ENCODE measurements at places on chromosomes 3 and 15.

- no peak for DNase-seq
Observed at GRCh38 chr3:46695177-46695961, 1.9 kb upstream of the ALS2CL start.

GRCh38 chr15:27817258-27817657 is 281.9 kb downstream of the OCA2 start:
- no peak for DNase-seq

DNA sequence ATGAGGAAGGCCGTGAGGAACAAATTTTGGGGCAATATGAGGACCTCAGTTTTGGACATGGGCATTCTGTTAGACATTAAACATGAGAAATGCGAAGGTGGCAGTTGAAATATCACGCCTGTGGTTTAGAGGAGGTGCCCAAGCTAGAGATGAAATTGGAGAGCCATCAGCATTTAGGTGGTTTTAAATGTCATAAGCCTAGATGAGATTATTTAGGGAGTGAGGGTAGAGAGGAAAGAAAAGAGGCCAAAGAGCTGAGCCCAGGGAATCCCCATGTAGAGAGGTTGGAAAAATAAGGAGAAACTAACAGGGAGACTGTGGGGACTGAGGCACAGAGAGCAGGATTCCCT is 14.9 kb downstream of the RTP1 start:
- DNase-seq, result no peak

DNA sequence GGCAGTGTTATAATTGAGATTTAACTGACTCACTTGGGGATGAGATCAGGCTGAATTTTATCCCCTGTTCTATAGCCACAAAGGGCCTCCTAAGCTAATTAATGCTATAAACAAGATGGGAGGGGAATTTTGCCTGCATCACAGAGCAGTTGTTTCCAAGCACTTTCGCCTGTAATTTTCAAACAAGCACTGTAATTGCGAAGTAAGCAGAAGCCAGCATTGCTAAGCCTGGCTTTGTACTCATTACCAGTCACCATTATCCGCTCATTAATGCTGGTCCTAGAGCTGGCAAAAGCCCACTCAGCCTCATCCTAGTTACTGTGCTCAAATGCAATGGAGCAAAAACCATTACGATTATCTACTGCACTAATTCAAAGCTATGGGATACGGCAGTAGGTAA is 356.6 kb upstream of the UBE2E2 start:
- DNase-seq, result no peak

GRCh38 chr15:36278219-36278618 is 301.2 kb upstream of the CDIN1 start:
- no peak for DNase-seq

GRCh38 chr3:10697918-10698317 is 118.1 kb upstream of the SLC6A11 start:
- no peak for DNase-seq

- peak; percentile 75 for DNase-seq
Observed at GRCh38 chr3:32780735-32781210, 37.0 kb upstream of the TRIM71 start.

- DNase-seq, result no peak
Observed at GRCh38 chr15:52100807-52101442, 11.7 kb downstream of the BCL2L10 start.

DNA sequence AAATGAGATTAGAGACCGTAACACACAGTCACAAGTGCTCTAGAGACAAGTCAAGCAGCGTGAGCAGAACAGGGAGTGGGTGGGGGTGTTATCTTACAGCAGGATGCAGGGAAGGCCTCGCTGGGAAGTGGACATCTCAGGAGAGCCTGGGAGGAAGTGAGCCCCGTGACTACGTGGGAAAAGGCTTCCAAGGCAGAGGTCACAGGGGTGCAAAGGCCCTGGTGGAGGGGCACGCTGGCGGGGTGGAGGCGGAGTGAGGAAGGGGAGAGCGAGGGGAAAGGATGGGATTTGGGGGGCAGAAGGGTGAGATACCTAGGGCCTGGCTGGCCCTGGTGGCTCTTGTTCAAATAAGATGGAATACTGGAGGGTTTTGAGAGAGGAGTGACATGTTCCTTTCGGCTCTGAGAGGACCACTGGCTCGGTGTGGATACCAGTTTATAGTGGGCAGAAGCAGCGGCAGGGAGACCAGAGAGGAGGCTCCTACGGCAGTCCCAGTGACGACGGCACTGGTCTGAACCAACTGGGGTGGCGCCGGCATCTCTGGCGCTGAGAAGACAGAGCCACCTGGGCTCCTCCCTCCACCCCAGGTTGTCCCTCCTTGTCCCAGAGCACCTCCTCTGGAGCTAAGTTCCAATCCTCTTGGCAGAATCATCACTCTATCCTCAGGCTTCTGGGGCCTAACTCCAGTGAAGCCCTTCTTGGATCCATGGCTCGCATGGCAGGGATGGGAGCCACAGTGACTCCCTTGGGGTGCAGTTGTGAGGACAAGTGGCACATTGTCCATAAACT is 266.2 kb upstream of the LYSMD4 start:
- DNase-seq, result no peak

- DNase-seq, result no peak
Observed at GRCh38 chr3:22360970-22361369, 610.0 kb upstream of the ZNF385D start.

- DNase-seq, result no peak
Observed at GRCh38 chr3:9142362-9142761, 107.1 kb downstream of the SRGAP3 start.

GRCh38 chr3:146640955-146641867 is 36.1 kb upstream of the PLSCR5 start:
- peak; percentile 51 for DNase-seq

- no peak for DNase-seq
Observed at GRCh38 chr3:10855083-10855870, 39.2 kb downstream of the SLC6A11 start.

- no peak for DNase-seq
Observed at GRCh38 chr3:161050935-161051334, 54.2 kb downstream of the B3GALNT1 start.

DNA sequence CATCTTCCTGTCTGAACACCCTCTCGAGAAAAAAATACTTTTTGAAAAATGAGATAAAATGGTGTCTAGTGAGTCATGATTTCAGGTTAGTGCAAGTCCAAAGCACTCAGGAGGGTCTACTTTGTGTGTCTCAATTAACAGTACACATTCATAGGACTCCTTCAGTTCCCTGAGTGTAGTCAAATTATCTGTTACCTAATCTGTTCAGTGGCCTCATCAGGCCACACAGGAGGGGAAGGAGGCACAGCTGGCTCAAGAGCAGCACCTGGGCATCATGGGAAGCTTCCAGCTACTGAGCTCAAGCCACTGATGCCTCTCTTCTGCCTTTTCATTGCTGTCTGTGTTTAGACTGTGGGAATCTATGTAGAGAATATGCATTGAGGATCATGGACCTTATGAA is 341.4 kb upstream of the SGO1 start:
- no peak for DNase-seq

DNA sequence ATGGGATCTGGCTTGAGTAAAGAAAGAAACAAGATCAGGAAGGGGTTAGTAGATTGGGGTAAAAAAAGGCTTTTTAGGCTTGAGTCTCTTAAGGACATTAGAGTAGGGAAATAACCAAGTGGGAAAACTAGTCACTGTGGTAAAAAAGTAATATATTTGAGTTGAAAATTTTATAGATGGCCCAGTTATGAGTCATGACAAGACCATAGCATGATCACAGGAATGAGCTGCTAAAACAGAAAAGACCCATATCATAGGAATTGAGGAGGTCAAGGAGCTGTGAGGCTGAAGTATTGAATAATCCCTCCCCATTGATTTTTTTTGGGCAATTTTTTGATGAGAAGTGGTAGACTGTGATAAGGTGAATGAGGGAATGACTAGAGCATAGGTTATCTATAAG is 69.2 kb upstream of the TBC1D5 start:
- DNase-seq, result no peak

GRCh38 chr3:33488683-33489082 is 48.5 kb upstream of the UBP1 start:
- no peak for DNase-seq

DNA sequence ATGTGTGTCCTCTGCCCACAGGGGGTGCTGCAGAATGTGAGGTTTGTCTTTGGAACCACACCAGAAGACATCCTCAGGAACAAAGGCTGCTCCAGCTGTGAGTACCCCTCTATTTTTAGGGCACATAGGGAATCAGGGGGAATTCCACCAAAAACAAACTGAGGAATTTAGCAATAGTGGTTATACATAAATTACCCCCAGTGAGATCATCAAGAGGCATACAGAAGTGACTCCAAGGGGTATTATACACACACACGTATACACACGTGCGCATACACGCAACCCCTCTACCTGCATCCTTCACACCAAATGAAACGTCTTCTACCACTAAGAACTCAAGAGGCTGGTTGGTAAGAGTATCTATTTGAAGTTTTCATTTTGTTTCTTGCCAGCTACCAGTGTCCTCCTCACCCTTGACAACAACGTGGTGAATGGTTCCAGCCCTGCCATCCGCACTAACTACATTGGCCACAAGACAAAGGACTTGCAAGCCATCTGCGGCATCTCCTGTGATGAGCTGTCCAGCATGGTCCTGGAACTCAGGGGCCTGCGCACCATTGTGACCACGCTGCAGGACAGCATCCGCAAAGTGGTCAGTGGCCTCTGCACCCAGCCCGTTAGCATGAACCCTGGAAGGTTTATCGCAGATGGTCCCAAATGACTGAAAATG is 2.9 kb downstream of the THBS1 start:
- DNase-seq, result no peak

DNA sequence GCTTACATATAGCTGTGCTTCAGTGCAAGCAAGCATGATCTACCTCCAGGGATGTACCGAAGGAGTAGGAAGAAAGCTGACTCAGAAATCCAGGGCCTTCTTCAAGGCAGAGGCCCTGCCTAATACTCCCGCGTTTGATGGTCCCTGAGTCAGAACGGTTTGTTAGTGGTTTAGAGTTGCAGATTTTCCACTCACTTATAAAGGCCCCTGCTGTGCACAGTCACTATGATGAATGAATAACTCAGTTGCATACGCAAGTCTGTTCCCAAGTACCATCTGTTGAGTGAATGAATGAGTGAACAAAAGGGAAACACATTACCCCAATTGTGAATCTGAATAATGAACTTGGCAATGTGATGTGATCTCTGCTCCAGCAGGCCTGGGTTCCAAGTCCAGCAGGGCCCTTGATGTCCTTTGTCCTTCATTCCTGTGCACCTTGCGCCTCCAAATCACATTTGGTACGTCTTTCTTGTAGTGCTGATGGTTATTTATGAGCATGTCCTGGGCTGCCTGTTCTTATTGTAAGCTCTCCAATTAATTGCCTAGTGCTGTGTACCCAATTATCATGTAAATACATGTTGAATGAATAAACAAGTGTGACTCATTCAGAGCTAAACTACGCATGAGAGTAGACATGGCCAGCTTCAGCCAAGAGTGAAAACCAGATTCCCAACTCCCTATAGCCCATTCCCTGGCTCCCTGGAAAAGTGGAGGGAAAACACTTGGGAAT is 85.3 kb upstream of the LIMD1 start:
- DNase-seq, result peak; percentile 20

DNA sequence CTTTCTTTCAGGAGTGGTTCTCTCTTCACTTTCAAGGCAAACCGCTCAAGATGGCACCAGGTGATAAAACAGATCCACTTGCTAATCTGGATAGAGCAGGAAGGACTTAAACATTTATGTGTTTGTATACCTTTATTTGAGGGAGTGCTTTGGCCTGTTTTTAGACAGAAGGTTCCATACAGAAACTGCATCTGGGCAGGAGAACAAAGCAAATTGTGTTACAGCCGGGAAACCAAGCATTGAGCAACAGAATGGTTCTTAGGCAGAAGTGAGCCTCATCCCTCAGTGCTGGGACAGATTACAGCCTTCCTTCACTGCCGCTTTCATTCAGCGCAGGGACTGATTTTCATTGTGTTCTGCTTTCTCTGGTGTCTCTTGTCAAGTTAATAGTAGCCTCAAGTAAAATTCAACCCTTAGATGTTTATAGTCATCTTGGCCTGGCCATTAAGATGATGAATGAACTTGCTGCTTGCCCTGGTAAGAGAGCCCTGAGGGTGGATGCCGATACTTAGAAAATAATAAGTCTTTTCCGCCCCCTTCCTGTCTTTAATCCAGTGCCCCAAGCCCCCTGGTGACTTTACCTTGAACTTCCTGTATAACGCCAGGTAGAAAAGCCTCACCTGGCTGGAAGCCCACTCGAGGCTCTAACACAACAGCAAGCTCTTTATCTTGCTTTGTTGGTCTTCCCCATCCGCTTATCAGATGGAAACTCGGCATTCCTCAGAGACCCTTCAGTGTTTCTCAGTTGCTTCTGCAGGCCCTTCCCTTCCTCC is 168.0 kb upstream of the CTDSPL start:
- no peak for DNase-seq

DNA sequence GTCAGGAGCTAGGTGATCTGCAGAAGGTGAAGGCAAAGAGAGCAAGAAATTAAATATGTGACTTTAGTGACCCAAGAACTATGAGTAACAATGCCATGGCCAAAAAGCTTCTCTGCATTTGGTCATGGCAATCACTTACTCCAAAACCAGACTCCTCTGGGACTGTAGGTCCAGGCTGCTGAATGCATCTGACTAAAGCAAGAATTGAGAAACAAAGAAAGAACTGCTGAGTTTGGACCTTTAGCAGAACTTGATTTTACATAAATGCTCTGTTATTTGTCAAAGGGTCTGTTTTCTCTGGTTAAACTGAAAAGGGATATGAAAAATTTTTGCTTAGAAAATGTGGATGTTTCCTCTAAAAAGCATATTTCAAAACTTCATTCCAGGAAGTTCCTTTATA is 1102.2 kb downstream of the IGSF11 start:
- no peak for DNase-seq

DNA sequence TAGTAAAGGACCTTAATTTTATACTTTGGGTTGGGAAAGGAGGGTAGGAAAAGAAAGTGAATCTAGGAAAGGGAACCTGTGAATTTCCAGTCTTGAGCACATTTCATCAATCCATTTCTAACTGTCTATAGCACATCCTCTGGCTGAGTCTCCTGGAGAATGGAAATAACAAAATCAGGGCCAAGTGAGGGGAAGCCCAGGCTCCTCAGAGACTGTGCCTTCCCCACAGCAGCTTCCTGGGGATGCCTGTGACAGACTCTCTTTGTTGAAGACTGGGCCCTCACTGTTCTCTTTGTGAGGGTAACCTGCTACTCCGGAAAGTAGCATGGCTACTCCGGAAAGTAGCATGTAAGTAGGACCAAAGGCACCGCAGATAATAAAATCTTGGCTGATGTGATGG is 22.6 kb upstream of the CSPG5 start:
- DNase-seq, result no peak

DNA sequence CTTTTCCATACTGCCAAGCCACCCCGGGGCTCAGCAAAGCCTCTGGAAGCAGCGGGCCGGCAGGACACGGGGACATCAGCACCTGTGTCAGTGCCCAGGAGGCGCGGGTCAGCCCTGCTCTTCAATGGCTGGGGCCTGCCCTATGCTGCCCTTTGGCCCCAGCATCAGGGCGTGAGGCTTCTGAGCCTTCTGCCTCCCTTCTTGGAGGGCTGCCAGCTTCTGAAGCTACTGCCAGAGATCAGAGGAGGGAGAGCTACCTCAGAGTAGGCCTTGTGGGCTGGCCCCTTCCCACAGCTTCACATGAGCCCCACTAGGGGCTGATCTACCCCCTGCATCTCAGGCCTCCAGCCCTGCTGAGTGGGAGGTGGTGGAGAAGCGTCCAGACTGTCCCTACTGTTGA is 13.0 kb upstream of the TMEM115 start:
- no peak for DNase-seq

Measured in SW480 (cell line).